ENCODE measurements at places on chromosomes 5 and 9.

- DNase-seq, result no peak
Observed at GRCh38 chr5:149886692-149887470, 57.7 kb downstream of the PDE6A start.

DNA sequence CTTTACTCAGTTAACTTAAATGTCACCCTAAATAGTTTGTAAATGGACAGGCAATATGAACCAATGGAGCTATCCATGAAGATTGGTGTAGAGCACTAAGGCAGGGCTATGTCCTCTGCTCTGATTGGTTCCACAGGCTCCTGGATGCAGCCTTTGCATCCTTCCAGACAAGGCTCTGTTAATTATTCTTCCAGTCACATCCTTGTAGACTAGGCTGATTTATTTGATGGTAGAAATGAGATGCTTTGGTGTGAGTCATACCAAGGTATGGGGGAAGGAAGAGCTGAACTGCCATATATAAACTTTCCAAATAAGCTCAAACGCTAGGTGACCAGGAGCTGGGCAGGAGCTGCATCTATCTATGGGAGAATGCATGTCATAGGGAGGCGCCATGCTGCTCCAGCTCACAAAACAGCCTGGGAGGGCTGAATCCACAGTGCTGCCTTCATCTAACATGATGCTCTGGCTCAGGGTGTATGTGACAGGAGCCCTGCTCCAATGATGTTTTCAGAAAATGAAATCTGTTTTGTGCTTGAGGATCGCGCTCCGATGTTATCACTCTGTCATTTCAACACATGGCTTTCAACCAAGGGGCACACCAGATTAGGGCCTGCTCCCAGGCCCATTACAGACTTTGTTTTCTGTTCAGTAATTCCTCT lies 818.0 kb upstream of the ZNF608 start:
- no peak for DNase-seq

GRCh38 chr5:58182287-58182841 lies 277.5 kb downstream of the PLK2 start:
- no peak for DNase-seq

GRCh38 chr9:121684381-121685145 lies 33.1 kb downstream of the DAB2IP start:
- DNase-seq, result no peak

GRCh38 chr5:147688656-147689356 lies 93.7 kb downstream of the JAKMIP2 start:
- no peak for DNase-seq

DNA sequence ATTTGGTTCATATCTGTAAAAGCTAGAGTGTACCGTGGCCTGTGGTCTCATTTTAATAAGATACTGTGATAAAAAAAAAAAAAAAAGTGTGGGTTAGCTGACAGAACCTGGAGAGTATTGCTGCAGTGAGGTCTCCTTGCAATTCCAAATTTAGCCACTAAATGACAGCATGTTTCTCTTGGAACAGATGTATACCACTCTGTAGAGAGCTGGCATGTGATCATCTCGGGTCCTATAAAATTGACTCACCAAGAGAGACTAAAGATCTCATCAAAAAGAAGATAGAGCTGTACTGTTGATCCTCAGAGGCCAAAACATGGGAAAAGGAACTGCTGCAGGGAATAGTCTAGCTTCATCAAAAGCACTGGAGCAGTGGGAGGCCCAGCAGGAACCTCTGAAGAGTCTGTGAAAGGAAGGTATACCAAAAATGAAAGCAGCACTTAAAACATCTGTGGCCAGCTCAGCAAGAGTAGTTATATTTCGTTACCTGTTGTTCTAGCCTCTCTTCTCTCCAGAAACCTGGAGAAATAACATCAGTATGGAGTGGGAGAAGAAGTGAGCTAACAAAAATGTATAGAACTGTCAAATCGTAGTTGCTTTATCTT lies 826.8 kb downstream of the EFNA5 start:
- no peak for DNase-seq

GRCh38 chr5:52710972-52711596 lies 76.6 kb upstream of the ITGA1 start:
- DNase-seq, result no peak

GRCh38 chr5:117665121-117665520 lies 1090.5 kb upstream of the SEMA6A start:
- DNase-seq, result no peak

DNA sequence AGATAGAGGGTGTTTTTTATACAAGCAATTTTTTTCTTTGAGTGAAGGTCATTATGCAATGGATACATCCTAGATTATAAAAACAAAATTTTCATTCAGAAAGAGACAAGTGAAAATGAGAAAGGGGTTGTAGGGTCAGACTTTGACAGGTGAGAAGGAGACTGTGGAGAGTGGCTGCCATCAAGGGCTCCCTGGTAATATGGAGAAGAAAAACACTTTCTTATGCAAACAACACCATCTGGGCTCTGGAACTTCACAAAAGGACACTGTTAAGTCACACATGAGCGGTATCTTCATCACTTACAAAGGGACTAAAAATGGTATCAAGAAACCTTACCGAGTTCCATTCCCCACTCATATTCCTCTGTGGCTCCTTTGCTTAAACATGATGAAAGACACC lies 23.5 kb downstream of the C7 start:
- no peak for DNase-seq

DNA sequence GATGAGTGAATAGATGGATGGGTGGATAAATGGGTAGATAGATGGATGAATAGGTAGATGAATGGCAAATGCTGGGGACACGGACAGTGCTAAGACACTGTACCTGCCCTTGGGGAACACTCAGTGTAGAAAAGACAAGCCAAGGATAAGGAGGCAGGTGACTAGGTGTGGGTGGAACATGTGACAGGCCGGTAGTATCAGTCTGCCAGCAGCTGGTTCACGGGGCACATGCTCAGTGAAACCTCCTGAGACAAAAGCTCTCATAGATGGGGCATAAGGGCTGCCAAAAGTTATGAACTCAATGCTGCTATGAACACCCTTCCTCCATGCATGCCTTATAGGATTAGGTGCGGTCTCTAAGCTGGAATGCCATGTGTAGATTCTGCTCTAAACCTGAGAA lies 71.0 kb downstream of the C5orf15 start:
- no peak for DNase-seq

GRCh38 chr9:73689051-73689870 lies 537.6 kb downstream of the ANXA1 start:
- no peak for DNase-seq

DNA sequence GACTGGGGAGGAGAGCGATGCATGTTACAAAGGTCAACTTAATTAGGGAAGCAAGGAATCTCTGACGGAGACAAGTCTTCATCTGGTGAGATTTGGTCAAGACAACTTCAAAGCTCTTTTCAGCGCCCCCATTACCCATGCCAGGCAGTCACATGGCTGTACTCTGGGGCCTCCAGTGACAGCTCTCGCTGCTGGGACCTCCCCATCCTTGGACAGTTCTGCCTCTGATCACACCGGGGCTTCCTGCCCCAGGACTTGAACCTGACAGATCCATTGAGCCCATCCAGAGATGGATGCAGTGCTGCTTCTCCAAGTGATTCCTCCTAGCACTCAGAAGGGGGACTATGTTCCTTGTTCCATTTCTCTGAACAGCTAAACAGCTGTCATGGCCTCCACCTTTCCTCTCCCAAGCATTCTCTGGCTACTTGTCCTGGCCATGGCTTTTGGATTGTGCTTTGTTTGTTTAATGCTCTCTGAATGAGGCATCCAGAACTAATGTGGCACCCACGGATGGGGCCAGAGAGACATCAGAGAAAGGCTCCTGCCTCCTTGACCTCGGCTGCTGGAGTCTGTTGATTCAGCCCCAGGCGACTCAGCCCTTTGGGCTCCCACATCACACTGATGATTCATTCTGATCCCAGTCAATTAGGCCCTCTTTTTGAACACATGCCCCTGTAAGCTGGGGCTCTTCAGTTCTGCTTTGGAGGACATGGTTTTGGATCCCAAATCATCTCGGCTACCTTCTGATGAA lies 122.1 kb upstream of the ADAMTS16 start:
- no peak for DNase-seq
